ENCODE measurements at places on chromosomes 5 and 9.

DNA sequence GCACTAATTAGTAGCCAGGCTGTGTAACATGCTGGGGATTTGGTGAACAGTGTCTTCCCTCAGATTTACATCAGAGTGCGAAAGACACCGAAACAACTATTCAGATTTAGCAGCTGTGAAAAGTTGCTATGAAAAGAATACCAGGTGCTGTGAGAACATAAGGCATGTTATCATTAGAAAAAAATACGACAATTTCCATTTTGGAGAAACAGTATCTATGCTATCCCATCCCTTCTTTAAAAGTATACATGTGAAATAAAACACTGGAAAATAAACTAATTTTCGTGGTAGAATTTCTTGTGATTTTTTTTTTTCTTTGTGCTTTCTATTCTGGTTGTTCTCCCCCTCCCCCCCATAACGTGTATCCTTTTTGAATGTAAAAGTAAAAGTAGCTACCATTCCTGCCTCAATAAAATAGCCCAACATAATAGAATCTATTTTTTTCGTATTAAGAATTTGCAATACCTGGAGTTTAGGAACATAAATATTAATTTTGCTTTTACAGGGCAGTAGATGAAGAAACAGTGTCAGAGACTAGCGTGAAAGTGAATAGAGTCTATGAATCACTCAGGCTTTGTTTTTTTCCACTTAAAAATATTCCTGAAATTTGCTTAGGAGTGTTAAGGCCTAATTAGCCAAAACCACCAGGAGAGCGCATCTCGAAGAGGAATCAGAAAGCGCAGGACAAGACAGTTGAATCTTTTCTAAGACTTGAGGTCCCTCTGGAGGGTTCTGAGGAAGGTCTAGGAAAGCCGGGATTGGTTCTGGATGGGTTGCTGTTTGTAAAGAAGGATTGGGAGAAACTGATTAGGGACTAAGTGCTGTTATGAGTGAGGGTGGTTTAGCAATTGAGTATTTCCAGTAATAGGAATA, 813 bp upstream of the SLU7 start:
- DNase-seq: no peak

DNA sequence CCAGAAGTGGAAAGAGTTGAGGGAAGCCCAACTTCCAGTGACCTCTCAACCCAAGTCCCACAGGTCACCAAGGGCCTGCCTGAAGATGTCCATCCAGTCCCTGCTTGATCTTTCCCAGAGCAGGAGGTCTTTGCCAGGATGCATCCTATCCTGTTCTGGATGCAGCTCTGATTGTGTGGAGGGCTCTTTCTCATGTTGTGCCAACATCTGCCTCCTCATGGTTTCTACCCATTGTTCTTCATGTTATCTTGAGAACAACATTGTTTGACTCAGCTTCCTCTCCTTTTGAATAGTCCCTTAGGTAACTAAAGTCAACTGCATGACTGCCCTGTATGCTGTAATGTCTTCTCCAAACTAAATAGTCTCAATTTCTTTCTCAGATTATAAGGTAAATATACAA, 169.3 kb downstream of the CCDC192 start:
- no peak for DNase-seq

DNA sequence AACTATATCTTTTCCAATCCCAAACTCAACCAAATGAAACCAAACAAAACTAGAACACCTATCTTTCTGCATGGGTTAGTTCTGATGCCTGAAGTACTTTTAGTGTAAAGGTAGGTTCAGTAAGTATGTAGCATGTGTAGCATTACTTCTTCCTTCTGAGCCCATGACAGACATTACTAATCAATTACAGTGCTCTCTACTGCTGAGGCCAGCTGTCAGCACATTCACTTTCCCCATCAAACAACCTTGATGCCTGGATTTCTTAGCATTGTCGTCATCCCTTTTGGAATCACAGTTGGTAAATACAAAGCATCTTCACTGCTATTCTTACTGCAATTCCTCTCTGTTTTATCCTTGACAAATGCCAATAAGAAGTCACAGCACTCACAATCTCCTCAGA, 103.2 kb downstream of the PTTG1 start:
- no peak for DNase-seq

GRCh38 chr9:38212016-38212415, 143.0 kb upstream of the SHB start:
- DNase-seq: no peak

DNA sequence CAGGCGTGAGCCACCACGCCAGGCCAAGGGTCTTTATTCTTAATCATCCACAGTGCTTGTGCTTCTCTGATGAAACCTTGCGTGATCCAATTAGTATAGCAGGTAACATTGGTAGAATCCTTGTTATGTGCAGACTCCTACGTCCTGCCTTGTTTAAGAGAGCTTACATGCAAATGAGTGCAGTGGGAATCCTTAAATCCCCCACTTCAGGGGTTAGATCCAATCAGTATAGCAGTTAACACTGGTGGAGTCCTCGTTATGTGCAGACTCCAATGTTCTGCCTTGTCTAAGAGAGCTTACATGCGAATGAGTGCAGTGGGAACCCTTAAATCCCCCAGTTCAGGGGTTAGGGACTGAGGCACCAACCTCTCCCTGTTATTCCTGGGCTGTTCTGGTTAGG, 193.4 kb downstream of the SEMA6A start:
- DNase-seq: no peak

GRCh38 chr5:79982136-79982535, 8.9 kb downstream of the MTX3 start:
- DNase-seq: no peak

DNA sequence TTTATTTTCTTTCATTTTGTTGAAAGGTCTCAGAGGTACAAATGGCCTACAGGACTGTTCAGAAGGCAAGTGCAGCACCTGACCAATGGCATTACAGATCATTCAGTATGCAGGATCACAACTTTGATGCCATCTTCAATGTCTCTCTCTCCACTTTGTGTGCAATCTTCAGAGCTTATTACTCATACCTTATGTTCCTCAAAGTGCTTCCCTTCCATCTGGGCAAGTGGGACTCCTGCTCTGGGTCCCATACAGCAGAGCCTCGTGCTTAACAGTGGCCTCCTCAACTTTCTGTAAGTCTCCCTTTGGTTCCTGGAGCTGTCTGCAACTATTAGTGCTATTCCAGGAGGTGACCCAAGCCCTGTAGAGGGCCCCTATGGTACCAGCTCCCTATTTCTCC, 358.4 kb upstream of the RPS23 start:
- no peak for DNase-seq

DNA sequence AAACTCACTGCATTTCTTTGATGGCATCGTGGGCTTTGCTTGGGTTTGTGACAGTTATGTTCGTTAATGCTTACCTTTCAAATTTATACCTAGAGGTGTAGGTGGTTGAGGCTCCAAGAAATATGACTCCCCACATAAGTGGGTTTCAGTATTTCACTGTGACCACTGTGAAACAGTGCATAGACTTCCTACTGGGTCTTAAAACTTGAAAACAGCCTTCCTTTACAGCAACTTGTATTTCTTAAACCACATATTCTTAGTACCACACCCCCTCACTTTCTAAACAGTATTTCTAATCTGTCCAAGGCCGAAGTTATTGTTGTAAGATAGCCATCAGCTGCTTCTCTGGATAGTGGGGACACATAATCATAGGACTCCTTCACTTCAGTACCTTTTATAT, 48.3 kb downstream of the TMEFF1 start:
- DNase-seq: no peak
